ENCODE measurements at places on chromosomes 2 and 18.

GRCh38 chr18:76476665-76477561 lies 18.1 kb downstream of the ZNF516 start:
- DNase-seq: peak; percentile 42

DNA sequence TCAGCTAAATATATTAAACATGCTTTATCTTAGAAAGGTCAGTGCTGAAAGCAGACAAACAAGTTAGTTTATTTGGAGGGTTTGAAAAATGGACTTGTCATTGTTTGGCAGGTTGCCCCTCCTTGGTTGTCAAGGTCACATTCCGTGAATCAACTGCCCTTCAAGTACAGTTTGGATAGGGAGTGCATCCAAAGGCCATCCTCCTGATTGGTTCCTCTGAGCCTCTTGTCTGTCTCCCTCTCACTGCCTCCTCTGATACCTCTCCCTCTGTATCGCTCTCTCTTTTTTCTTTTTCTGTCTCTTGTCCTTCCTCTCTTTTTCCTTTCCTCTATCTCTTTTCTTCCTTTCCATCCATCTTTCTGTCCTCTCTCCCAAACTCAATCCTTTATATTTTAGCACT lies 5.4 kb downstream of the ITGAV start:
- no peak for DNase-seq

DNA sequence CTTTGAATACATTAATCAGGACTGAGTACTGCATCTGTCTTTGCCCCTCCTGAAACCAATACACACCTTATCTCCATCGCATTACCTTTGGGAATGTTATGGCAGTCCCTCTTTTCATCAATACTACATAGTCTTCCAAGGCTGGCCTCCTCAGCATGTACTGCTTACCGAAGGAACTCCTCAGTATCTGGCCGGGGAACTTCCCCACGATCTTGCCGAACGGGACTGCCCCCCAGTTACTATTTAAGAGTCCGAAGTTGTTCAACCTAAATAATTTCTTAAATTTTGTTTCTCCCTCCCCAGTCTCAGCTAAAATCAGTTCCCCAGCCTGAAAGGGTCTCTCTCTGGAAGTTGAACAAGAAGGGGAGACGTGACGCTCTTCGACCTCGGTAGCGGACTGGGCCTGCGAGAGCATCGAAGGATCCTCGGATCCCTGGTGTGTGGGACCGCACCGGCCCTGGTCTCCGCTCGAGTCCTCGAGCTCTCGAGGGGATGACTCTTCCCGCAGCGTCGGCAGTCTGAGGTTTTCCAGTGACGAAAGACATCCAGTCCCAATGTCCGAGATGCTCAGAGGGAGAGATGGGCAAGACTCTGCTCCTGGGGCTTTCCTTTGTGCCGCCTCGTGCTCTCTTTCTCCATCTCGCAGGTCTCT lies 489 bp downstream of the TRMT61B start:
- DNase-seq: no peak

GRCh38 chr2:105102001-105102400 lies 64.1 kb downstream of the MRPS9 start:
- no peak for DNase-seq

- DNase-seq: no peak
Observed at GRCh38 chr2:240601831-240602160, 15.3 kb downstream of the CAPN10 start.

DNA sequence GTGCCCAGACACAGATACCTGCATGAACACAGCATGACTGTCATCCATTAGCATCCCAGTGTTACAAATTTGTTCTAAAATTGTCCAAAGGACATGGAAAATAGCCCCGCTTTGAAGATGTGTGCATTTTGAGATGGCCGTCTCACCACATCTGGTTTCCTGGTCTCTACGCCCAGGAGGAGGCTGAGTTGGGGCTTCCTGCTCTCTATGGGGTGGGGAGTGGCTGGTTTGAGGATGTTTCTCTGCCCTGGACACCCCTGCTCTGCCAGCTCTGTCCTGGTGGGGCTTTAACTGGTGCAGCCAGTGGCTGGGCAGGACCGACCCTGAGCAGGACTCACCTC lies 74.6 kb upstream of the SMAD7 start:
- no peak for DNase-seq

DNA sequence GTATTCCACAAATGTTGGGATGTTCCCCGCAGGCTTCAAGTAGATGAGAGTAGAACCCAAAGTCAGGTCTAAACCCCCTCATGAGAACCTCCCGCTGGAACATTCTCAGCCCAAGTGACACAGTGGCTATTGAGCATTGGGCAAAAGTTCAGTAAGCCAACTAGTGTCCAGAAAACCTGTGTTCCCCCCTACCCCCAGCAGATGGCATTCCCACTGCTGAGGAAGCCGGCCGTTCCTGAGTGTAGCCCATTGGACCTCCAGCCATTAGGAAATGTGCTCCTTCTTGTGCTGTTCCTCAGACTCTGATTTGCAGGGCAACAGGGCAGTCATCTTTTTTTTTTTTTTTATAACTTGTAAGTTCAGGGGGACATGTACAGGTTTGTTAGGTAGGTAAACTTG lies 152.1 kb downstream of the NCK2 start:
- no peak for DNase-seq

DNA sequence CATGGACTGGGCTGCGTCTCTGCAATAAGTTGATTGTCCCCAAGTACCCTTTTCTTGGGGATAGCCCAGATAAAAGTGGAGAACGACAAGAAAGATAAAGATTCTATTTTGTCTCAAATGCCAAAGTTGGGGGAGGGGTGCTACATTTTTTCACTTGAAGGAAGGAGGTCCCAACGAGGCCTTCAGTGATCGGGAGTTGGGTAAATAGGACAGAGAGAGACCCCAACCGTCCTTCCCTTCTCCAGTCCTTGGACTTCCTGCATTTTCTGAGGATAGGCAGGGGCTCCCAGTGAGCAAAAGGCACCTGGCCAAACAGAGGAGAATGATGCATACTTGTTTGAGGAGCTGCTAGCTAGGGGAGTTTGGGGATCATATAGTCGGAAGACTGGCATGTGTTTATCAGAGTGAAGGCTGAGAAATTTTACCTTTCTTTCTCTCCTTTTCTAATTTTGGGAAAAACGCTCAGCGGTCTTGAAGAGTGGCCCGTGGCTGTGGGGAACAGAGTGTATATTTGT lies 3.5 kb upstream of the EN1 start:
- no peak for DNase-seq
